ENCODE measurements at places on chromosomes 1 and 21.
A peak's percentile ranks its signal among the peaks of the same experiment; 100 is the strongest.

DNA sequence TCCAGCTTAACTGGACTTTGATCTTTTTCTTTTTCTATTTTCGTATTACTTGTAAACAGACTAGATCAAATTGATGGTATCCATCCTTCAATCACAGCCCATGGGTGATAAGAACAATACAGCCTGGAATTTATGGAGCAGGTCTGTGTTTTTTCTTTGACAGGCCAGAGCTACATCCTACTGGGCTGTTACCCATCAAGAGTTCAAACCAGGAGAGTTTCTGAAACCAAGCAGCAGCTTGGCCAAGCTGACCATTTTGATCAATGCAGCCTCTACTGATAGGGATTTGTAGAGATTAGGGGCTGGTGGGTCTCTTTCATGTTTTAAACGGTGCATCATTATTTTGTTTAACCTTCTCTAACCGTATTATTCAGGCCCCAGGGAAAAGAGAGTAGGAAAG is 24.3 kb upstream of the CCDC190 start:
- no peak for DNase-seq

DNA sequence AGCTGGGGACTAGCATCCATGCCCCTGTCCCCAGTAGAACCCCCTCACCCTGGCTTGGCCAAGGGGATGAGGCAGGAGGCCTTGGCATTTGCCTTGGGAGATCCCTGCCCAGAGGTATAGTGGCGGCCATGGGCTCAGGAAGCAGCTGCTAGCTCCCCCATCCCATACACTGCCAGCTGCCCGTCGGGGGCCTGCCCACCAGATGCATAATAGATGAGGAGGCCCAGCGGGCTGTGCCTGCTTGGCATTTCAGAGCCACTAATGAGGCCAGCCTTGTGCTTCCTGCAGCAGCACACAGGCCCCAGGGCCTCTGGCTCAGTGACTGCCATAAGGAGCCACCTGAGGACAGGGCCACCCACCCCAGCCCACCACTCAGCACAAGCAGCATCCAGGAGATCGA is 23.6 kb downstream of the RAP1GAP start:
- DNase-seq = no peak

DNA sequence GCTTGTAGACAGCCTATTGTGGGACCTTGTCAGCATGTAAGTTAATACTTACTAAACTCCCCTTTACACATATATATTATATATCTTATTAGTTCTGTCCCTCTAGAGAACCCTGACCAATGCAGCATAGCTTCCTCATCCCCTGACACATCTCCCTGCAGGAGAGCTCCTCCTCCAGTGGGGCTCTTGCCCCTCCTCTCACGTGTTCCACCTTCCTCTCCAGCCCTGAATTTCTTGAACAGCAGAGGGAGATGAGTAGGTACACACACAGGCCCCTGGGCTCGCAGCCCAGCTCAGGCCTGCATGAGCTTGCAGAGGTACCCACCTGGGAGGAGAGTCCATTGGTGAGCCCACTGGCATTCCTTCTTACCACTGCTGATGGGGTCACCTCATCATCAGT is 27.3 kb upstream of the GOLT1A start:
- DNase-seq = no peak

GRCh38 chr21:35197191-35197590 is 148.1 kb upstream of the RUNX1 start:
- DNase-seq = peak; percentile 67

GRCh38 chr1:172661107-172661506 is 2.2 kb downstream of the FASLG start:
- no peak for DNase-seq

- DNase-seq = no peak
These were observed 3.8 kb upstream of the KRTAP19-8 start for GRCh38 chr21:31042080-31042464.

GRCh38 chr1:162302306-162303003 is 74.2 kb downstream of the SPATA46 start:
- DNase-seq = peak; percentile 38

DNA sequence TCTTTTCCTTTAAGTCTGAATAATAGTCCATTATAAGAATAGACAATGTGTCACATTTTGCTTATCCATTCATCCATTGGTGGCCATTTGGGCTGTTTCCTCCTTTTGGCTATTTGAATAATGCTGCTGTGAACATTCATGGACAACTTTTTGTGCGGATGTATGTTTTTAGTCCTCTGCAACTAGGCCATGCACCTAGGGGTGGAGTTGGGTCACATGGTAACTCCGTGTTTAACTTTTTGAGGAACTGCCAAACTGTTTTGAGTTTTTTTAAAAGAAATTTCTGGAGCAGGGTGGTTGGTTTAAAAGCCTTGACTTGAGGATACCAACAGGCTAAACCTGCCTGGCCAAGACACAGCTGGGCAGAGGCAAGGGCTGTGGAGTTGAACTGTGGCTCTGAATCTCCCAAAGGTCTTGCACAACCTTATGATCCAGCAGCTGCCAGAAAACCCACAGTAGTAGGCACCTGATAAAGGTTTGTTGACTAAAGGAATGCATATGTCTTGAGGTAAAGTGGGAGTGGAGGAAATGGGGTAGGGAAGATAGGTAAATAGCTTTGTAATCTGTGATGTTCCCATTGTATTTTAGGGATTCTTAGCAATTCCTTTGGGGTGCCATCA is 5.6 kb upstream of the RPTN start:
- DNase-seq = no peak

DNA sequence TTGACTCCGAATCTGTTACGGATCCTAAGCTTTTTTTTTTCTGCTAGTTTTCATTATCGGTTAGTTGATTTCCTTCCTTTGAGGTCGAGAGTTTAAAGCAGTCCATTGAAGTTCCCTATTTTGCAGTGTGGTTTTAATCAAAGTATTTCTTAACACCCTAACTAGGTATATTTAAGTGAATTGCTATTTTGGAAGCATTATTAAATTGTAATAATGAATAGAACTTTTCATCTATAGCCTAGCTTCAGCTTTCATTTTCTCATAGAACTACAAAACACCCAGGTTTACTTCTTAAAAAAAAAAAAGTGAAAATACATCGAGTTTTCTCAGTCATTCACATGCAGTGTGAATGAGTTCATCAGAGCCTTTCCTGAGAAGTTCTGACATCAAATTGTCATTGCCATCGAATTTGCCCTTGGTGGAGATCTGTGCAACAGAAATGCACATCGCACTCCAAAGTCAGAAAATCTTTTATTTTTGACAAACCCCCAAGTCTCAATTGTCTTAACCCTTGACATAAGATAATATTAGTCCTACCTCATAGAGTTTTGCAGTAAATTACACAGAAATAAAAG is 1.1 kb upstream of the LBR start:
- DNase-seq = no peak

- peak; percentile 90 for DNase-seq
These were observed 52.1 kb upstream of the ERRFI1 start for GRCh38 chr1:8078176-8078671.

DNA sequence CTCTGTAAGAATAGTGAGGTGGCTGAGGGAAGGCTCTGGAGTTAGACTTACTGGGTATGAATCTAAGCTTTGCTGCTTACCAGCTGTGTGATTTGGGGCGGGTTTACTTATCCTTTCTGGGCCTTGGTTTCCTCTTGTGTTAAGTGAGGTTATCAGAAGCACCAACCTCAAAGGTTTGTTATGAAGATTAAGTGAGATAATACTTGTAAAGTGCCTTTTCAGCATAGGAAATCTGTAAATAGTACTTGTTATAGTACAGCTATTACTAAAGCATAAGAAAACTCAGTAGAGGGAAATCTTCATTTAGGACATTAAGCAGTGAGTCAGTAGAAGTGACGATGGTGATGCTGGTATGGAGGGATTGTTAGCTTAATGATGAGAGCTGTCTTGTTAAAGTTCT is 12.1 kb downstream of the HHAT start:
- DNase-seq = no peak

Data from iris pigment epithelial cell (primary cell).